ENCODE measurements at places on chromosomes 13 and 19.

GRCh38 chr13:21238267-21238666 lies 61.8 kb downstream of the MRPL57 start:
- DNase-seq, result no peak

- peak; percentile 13 for DNase-seq
These were observed 150.8 kb downstream of the B3GLCT start for GRCh38 chr13:31350560-31350959.

DNA sequence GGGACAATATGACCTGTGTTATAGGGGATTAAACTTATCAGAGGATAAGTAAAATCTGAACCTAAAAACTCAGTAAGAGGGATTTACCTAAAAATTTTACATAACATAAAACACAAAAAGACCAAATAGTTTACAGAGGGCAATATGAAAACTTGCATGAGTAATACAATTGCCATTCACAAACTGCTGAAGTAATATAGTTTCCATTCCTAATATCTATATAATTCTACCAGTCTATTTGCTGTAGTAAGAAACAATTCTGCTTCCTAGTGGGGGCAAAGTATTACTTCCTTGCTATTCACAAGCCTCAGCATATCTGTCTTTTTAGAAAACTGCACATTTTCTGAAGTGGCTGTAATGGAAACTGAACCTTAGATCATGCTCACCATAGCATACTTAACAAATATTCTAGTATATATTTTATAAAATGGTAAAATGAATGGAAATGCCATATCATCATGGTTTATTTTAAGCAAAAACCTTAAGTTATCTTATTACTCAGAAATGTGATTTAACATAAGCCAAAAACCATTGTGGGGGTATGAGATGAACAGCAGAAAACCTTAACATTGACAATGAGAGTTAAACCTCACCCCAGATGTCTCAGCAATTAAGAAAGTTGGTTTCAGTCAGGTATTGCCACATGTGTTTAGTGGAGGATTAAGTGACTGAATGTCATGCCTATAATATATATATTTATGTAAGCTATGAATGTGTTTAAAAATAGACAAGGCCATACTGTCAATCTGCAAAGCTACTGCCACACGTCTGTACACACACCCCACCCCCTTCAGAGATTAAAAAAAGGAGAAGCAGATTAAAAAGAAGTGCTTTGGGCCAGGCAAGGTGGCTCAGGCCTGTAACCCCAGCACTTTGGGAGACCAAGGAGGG lies 136.8 kb downstream of the MIPEP start:
- peak; percentile 24 for DNase-seq

- DNase-seq, result no peak
These were observed 83.6 kb downstream of the KL start for GRCh38 chr13:33099860-33100259.

- no peak for DNase-seq
These were observed 19.7 kb downstream of the NEK5 start for GRCh38 chr13:52109116-52109670.

DNA sequence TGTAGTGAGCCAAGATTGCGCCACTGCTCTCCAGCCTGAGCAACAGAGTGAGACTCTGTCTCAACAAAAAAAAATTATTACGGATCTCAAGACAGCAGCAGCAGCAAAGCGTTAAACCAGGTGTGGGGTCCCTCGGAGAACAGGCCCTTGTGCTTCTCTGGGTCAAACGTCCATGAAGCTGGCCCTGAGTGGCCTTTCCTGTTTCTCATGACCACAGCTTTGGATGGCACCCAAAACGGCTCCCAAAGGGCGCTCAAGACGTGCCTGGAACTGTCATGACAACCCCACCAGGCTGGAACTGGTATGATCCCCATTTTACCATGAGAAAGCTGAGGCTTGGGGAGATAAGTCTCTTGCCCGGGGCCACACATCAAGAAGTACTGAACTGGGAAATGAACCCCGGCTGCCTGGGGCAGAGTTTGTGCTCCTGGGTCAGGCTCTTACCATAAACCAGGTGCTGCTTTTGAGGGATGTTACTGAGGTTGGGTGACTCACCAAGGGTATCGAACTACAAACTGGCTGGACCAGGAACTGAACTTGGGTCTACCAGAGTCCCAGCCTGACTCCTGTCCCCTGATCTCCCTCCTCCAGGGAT lies 11.6 kb upstream of the SAMD1 start:
- DNase-seq, result no peak

DNA sequence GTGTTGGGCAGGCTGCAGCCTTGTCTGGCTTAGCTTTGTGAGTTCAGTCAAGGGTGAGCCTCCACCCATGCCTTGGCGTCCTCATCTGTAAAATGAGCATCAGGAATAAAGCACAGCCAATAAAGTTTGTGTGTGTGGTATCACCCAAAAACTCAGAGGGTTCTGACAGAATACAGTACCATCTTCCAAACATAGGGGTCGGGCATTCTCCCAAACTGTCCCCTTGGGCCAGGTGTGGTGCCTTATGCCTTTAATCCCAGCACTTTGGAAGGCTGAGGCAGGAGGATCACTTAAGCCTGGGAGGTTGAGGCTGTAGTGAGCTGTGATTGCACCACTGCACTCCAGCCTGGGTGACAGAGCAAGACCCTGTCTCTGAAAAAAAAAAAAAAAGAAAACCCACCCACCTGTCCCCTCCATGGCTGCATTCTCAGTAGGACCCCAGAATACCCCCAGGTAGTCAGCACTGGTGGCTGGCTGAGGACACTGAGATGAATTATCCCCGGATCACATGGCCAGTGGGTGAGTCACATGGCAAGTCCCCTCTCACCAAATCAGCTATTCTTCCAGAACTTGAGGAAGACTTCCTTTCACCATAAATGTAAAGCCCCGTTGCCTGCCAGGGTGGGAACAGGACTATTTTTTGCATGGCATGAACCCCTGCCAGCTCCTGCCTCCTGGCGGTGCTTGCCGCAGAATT lies 18.6 kb downstream of the POP4 start:
- DNase-seq, result no peak

GRCh38 chr19:334296-335071 lies 10.1 kb downstream of the MIER2 start:
- DNase-seq, result peak; percentile 34

GRCh38 chr19:6570764-6571163 lies 20.2 kb downstream of the CD70 start:
- DNase-seq, result no peak

GRCh38 chr13:73733706-73734105 lies 400.5 kb downstream of the KLF12 start:
- no peak for DNase-seq

GRCh38 chr19:48385461-48386087 lies 5.8 kb downstream of the KDELR1 start:
- DNase-seq, result no peak

GRCh38 chr13:88369866-88370265 lies 698.7 kb downstream of the SLITRK5 start:
- no peak for DNase-seq

- DNase-seq, result no peak
These were observed 18.8 kb upstream of the GTF3A start for GRCh38 chr13:27405546-27406134.

Measured in EL (cell line).